ENCODE measurements at places on chromosomes 5 and 9.

DNA sequence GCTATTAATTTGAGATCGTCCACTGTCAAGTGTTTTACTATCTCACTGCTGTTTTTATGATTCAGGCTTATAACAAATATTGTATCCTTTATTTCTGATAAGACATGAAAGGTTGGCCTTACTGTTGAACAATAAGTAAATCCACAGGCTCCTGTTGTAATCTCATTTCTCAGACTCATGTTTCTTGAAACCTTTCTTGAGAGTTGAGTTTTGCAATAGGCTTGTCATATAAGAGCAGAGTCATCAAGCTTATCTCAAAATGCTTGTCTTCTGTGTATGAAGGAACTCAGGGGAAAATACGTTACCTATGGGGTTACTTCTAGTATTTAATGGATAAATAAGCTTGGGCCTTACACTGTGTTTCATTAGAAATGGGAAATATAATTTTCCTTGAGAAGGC is 9.2 kb upstream of the TLX3 start:
- no peak for DNase-seq

DNA sequence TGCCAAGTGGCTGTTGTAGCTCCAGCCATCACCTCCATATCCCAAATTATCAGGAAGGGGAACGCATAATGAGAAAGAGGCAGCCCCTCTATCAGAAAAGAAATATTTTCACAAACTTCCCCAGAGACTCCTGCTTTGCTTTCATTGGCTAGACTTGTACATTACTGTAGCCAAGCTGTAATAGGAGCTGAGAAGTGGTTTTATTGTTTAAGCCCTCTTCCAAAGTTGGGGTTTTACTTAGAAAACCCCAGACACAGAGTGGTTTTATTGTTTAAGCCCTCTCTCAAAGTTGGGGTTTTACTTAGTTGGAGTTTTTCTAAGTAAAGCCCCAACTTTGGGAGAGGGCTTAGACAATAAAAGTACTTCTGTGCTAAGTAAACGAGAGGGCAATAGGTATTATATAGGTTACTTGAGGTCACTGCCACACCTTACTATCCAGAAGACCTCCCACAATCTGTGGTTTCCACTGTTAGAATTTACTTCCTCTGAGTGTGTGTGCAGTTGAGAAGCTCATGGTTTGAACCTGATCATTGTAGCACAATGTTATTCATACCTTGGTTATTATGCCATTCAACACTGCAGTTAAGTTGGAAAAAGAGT is 215.7 kb upstream of the OTULINL start:
- DNase-seq, result no peak

DNA sequence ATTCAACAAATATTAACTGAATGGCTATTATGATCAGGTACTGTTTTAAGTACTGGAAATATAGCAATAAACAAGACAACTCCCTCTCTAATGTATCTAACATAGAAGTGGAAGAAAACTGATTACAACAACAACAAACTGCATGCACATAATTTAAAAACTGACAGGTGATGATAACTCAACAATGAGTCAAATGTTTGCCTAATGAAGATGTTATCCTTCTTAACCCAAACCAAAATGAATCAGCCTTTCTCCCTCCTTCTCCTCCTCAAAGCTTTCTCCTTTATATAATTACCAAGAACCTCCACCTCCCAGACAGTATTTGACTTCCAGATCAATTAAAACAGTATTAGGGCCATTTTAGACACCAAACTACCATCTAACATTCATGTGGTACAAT is 49.3 kb downstream of the RICTOR start:
- no peak for DNase-seq

DNA sequence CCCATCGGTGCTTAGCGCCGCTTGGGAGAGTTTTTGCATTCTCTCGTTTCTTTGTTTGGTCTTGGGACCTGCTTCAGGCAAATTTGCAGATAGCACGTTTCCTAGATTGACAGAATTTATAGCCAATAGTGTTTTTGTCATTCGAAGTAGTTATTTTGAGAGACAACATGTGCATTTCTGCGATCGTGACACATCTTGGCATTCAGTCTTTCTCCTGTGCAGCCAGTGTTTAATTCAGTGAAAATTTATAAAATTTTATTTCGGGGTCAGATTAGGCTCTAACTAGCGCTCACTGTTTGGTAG is 830 bp downstream of the PRRC1 start:
- no peak for DNase-seq

DNA sequence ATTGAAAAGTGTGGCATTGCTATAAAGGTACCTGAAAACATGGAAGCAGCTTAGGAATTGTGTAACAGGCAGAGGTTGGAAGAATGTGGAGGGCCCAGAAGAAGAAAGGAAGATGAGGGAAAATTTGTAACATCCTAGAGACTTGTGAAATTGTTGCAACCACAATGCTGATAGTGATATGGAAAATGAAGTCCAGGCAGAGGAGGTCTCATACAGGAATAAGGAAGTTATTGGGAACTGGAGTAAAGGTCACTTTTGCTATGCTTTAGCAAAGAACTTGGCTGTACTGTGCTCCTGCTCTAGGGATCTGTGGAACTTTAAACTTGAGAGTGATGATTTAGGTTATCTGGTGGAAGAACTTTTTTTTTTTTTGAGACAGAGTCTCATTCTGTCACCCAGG is 43.5 kb downstream of the PTPDC1 start:
- DNase-seq, result no peak

GRCh38 chr5:66144074-66144833 is at the start of gene SREK1:
Gene SREK1 (plus strand): TSS chr5:66144300. CDS start chr5:66144377, 77 bp downstream.
- peak; percentile 83 for DNase-seq

- no peak for DNase-seq
Measured at GRCh38 chr5:149129181-149129580, 12.1 kb upstream of the ABLIM3 start.

DNA sequence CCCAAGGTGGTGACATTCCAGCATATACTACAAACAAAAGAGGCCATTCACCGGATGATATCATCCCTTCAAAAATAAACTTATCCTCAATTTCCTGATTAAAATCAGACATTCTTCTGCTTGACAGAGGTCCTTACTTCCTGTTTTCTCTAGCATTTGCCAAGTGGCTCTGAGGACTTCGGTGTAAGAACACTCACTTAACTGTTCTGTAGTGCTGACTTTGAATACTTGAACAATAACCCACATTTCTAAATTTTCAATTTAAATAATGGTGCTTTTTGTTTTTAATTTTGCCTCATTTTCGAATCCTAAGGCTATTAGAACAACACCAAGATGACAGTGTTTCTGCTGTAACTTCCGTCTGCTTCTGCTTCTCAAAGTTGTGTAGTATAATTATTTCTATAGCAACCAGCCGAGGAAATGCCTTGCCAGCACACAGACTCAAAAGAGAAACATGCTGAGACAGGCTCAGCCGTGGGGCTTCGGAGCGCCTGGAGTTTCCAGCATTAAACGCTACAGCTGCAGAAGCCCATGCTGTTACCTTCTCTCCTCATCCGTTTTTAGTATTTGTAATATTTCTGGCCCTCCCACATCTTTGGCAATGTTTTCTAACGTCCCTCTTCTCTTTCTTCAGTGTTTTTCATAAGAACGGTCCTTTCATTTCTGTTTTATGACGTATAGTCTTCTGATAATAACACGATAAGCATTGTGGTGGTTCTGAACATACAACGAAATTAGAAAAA is 19.5 kb upstream of the ANXA1 start:
- peak; percentile 48 for DNase-seq

- no peak for DNase-seq
Measured at GRCh38 chr5:128876569-128877382, 88.5 kb upstream of the SLC27A6 start.

DNA sequence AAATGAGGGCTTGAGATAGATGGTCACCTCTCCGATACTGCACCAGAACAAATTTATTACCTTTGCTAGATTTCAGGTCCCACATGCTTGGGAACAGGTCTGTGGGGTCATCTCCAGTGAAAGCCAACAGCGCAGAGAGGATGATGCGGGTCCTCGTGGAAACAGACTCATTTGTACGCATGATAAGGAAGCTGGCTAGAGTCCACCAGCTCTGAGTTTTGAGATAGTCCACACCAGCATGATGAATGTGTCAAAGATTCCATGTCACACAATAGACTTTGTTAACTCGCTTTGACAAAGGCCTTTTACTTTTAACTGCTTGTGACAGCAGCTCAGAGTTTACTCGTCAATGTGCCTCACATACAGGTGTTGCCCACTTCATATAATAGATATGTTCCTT is 105.4 kb upstream of the TBCA start:
- no peak for DNase-seq

- no peak for DNase-seq
Measured at GRCh38 chr5:37716405-37716804, 123.4 kb downstream of the GDNF start.

DNA sequence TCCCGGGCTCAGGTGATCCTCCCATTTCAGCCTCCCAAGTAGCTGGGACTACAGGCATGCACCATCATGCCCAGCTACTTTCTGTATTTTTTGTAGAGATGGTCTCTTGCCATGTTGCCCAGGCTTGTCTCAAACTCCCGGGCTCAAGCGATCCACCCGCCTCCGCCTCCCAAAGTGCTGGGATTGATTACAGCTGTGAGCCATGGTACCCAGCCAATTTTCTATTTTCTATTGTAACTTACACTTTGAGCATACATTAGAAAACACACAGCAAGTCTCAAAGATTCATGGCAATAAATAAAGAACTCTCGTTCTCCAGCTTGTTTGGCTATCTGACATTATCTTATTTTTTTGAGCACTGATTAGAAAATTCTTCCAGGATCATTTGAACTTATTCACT is 228.7 kb downstream of the ADAMTS6 start:
- DNase-seq, result no peak

DNA sequence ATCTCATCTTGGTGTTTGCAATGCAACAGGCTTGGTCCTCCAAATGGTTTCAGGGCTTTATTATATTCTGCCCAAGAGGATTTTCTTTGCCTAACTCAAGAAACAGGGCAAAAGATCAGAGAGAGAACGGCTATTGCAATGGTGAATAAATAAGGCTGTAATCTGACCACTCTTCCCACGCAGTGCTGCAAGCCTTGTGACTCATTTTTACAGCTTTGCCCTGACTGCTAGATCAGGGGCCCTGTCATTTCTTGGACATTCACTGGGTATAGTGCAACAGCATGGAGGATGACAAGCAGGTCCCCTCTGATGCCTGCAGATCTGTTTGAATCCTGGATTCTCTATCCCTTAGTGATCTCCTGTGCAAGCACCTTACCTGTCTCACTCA is 459.1 kb downstream of the EBF1 start:
- no peak for DNase-seq

DNA sequence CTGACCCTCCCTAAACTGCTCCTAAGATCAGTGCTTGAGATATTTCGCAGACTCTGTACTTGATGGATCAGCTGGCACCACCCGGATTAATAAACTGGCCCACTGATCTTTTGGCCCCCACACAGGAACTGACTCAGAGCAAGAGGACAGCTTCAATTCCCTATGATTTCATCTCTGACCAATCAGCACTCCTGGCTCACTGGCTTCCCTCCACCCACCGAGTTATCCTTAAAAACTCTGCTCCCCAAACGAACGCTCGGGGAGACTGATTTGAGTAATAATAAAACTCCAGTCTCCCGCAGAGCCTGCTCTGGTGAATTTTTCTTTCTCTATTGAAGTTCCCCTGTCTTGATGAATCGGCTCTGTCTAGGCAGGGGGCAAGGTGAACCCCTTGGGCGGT is 36.5 kb upstream of the CD180 start:
- no peak for DNase-seq

- no peak for DNase-seq
Measured at GRCh38 chr5:149274939-149275338, 3.3 kb downstream of the AFAP1L1 start.

DNA sequence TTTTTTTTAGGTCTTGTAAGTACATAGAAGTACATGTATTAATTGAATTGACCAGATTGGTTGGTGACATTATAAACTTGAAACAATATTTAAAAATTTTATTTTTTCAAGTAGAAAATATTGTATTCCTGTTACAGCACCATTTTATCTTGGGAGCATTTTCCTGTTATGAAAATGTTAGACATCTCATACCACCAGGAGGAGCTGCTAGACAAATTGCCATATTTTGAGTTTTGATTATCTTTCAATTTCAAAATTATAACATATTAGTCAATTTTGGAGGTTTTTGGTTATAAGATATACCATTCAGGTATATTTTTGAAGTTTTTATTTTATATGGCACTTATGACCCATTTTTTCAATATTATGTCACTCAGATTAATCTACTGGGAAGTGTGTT is 84.4 kb downstream of the CNTLN start:
- no peak for DNase-seq

GRCh38 chr5:132459983-132460838 is 30.4 kb downstream of the IRF1 start:
- DNase-seq, result no peak

- DNase-seq, result no peak
Measured at GRCh38 chr5:117892360-117892759, 1096.0 kb downstream of the DTWD2 start.

DNA sequence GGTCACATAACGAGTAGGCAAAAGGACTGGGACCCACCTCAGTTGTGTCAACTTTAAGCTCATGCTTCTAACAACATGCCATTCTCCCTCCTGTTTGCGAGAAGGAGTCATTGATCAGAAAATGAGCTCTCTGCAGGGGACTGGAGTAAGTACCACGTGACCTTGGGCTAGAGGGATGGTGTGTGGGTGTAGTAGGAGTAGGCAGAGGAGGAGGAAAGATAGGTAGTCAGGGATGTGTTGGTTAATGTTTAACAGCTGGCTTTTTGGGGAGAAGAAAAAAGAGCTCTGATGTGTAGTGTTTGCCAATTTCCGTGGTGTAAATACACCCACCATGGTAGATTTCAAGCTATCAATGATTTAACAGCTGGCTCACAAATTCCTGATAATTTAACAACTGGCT is 160.3 kb upstream of the TBC1D2 start:
- no peak for DNase-seq

DNA sequence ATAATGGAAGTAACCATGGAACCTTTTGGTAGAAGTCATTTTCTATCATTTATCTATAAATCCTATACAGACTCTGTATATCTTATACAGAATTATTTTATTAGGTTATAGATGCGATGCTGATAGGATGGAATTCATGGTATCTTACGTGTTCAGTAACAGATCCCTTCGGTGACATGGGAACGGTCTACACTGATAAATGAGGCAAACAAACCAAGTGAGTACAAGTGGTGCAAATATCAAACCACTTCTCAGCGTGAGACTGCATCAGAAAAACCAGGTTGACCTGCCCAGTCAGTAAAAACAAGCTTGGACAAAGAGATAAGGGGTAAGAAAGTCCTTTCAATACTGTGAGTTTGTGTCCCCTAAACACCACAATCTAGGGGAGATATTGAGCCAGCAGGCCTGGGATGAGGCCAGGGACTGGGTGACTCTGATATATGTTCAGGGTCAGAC is 215.5 kb downstream of the GAPVD1 start:
- DNase-seq, result no peak

GRCh38 chr9:81894891-81895290 is 33.3 kb upstream of the SPATA31D4 start:
- no peak for DNase-seq

- no peak for DNase-seq
Measured at GRCh38 chr9:121357011-121357410, 13.0 kb downstream of the STOM start.

Measured in gastrocnemius medialis (tissue), 4 donors.